ENCODE measurements at places on chromosomes 3 and 15.

DNA sequence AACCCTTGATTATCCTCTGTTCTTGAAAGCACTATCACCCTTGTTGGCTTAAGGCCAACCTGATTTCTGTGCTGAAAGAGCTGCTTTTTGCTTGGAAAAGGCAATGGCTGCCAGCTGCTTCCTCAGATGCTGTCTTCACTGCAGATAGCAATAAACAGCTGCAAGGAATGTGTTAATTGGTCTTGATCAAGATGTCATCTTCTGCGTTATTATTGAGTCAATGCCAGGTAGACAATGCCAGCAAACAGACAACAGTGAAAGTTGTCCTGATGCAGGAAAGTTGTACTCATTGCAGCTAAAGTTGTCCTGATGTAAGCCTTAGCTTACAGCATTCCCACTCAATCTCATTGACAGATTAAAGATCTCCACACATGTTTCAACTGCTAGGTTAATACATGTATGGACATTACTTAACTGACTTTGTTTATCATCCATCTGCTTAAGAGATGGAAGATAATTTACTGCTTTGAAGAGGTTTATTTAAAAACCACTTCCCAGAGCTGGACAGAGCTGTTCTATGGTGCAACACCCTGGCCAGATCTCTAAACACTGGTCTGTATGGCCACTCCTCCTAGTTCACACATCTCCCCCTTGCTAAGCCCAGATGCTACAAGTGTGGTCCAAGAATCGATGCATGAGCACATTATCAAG is 251.0 kb upstream of the MCTP2 start:
- DNase-seq, result no peak

DNA sequence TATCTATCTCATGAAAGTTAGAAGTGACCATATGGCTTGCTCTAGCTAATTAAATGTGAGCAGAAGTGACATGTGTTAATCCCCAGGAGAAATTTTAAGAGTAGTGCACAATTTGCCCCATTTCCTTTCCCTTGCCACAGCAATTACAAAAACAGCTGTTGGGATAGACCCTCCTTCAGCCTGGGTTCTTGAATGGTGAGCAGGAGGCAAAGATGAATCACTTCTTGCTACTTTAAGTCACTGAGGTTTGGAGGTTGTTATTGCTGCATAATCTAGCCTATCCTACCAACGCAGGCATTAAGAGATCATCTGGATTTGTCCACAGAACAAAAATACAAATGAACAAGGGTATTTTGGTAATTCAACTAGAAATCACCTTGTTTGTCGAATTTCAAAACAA is 51.7 kb upstream of the CAPN7 start:
- DNase-seq, result no peak

GRCh38 chr3:70737666-70738290 is 425.3 kb upstream of the MDFIC2 start:
- no peak for DNase-seq

- DNase-seq, result no peak
These were observed 23.8 kb downstream of the SEMA6D start for GRCh38 chr15:47741082-47741481.

- no peak for DNase-seq
These were observed 8.0 kb upstream of the CBLB start for GRCh38 chr3:105876780-105877327.

DNA sequence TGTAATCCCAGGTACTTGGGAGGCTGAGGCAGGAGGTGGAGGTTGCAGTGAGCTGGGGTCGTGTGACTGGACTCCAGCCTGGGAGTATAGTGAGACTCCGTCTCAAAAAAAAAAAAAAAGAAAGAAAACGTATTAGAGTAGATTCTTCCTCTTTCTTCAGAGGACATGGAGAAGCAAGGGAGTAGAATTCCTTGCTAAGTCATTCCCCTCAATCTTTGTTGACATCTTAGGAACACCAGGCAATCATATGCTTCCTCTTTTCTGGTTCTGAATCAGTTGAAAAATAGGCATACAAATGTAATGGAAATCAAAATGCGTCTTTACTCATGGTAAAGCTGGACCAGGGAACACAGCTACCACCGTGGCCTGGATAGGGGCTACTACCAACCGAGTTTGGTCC is 38.3 kb upstream of the ATOSA start:
- DNase-seq, result no peak

GRCh38 chr3:48538451-48538850 is 18.2 kb downstream of the PFKFB4 start:
- DNase-seq, result no peak

DNA sequence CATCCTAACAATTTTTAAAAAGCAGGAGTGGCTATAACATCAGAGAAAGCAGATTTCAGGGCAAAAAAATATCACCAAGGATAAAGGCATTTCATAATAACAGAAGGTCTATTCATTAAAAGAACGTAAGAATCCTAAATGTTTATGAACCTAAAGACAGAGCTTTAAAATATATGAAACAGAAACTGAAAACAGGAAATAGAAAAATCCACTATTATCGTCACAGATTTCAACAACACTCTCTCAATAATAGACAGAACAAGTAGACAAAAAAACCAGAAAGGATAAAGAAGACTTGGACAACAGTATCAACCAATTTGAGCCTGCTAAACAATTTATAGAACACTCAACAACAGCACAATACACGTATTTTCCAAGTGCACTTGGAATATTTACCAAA is 71.4 kb downstream of the FBXL22 start:
- no peak for DNase-seq

GRCh38 chr3:107068980-107069379 is 308.3 kb upstream of the CCDC54 start:
- DNase-seq, result no peak

GRCh38 chr15:74442604-74443003 is 8.8 kb upstream of the SEMA7A start:
- DNase-seq, result no peak

DNA sequence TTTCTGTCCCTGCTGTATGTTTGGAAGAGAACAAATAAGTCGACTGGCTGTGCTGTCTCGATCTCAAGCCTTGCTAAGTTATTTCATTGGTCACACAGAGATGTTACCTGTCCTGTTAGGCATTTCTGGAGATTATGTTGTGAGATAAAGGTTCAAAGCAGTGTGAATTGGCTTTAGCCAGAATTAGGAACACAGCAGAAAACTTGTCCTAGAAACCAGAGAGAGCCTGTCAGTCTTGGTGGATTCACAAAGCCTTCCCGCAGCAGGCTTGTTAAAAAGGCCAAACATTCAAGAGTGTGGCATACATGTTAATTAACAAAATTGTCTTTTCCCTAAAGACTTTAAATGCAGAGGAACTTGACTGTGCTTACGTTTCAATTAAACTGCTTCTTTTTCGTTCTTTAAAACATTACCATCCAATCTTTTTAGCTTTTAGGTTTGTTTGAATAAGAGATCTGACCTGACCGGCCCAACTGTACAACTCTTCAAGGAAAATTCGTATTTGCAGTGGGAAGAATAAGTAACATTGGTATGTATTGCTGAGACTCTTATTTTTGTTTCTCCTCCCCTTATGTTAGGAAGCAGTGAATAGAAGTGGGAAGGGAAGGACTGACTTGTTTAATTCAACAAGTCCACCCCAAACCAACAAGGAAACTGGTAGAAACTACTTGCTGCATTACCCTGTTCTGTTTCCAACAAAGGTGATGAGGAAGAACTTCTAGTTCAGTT is 25.2 kb downstream of the ABHD2 start:
- no peak for DNase-seq

- no peak for DNase-seq
These were observed 21.4 kb downstream of the CCDC12 start for GRCh38 chr3:46955157-46955556.

GRCh38 chr15:37134699-37135131 is 34.4 kb upstream of the MEIS2 start:
- no peak for DNase-seq

DNA sequence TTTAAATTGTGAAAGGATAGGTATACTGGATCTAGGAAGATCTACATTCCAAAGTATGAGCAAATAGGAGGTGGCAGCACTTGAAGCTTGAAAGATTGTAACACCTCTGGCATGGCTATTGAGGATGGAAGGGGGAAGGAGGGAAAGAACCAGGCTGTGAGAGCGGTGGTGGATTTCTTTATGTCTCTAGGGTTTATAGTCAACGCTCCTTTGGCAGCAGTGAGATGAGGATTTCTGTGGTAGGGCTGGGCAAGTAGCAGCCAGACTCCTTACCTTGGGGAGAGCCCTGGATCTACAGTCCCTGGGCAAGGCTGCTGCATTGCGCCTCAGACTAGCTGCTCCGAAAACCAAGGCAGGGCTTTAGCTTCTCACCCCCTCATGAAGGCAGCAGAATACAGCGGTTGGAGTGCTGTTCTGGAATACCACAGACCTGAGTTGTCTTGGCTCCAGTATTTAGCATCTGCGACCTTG is 53.2 kb downstream of the MEF2A start:
- DNase-seq, result no peak

- no peak for DNase-seq
These were observed 160.6 kb upstream of the CHRM5 start for GRCh38 chr15:33807665-33808064.

- no peak for DNase-seq
These were observed 78.2 kb downstream of the DGKG start for GRCh38 chr3:186283651-186284348.

DNA sequence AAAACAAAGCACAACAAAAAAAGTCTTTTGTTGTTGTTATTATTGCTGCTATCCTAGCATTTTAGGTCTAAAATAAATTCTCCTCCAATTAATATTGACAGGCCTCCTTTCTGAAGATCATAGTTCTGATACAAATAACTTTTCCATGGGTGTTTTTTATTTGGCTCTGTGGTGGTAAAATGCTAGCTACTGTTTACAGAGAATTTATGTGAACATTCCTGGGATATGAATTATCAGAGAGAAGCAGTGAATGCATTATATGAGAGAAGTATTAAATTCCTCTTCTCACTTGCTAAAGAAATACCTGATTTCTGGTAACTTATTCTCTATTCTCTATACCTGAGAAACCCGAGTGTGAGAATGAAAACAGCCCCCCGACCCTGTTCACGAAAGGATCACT is 57.5 kb upstream of the TMCO5A start:
- no peak for DNase-seq

GRCh38 chr3:100868894-100869293 is 124.3 kb downstream of the ABI3BP start:
- DNase-seq, result no peak

DNA sequence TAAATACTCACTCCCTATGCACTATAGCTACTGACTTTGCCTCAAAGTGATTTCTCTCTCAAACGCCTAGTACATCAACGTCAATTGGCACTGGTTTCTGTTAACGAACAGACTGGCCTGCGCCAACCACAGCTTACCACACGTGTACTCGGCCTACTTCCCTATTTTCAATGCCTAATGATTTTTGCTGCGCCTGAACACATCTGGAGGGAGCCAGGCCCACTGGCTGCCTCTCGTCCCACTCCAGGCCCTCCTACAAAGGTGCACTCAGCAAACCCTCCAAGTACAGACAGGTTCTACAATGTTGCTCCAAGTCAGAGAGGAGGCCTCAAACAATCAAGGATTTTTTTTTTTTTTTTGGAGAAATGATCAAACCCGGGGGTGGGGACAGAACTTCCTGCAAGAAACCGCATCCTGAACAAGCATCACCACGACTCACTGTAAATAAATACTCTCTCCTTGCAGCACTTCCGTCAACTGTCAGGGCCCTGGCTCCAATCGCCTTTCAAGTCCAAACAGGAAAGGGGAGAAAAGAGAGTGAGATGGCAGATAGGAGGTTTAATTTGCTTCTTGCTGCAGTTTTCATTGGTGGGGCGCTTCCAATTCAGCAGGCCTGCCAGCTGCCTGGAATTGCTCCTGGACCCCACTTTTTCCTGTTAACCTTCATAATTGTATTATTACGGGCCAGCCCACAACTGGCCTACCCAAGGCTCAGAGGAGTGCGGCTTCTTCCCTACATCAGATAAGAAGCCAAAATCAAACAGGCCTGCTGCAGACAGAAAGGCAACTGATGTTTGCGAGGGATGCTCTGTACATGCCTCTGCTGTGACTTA is 139.3 kb downstream of the FOXP1 start:
- peak; percentile 79 for DNase-seq

GRCh38 chr3:131386429-131387165 is 5.0 kb downstream of the NUDT16 start:
- DNase-seq, result no peak

DNA sequence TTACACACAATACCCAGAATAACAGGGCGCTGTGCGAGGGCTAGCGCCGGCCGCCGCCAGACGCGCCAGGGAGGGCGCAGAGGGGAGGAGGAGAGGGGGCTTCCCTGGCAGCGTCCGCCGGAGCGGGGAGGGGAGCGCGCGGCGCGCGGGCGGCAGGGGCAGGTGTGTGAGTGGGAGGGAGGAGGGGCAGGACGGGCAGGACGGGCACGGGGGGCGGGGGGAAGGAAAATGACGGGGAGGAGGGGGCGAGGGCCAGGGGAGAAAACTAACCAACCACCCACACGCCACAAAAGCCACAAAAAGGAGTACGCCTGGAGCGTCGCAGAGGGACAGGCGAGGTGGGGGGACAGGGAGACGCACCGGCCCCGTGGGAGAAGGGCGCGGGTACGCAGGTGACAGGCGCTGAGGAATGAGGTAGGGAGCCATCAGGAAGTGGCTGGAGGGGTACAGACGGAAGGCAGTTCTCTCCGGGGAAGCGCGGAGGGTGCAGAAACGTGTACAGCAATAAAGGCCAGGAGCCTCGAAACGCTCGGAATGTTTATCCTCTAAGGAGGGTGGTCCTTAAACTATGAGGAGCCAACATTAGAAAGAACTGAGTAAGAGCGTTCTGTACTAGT is 610 bp upstream of the SATB1 start:
- DNase-seq, result peak; percentile 80

DNA sequence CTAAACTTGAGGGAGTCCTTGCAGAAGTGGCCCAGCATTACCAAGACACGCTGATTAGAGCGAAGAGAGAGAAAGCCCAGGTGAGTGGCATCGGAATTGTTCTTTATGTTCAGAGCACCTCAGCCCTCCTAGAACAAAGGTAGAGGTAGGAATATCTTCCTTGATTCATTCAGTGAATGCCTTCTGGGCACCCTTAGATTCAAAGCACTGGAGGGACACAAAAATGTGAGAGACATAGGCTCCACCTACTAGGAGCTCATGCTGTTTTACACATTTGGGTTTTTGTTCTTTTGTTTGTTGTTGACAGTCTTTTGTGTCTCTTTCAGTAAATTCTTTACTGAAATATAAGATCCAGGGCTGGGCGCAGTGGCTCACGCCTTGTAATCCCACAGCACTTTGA is 68.2 kb downstream of the IQGAP1 start:
- no peak for DNase-seq

- DNase-seq, result no peak
These were observed 74.1 kb downstream of the MESD start for GRCh38 chr15:80915472-80915871.

DNA sequence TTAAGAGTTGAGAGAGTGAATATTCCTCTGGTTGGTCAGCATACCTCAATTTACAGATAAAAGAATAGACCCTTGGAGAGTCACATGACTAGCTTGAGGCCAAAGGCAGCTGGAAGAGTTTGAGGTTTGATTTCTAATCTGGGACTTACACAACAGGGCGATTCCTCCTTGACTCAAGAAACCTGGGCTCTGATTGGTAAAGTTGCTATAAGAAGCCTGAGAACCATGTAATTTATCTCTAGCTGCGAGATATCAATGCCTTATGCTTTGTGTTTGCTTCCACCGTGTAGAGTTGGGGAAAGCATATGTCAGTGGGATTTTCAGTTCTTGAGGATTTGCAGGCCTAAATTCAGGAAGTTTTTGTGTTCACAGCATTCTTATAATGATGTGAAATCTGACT is 206.0 kb downstream of the KLHL25 start:
- no peak for DNase-seq

GRCh38 chr3:141920701-141921100 is 44.3 kb downstream of the ATP1B3 start:
- DNase-seq, result no peak

GRCh38 chr3:190533511-190534281 is 19.8 kb downstream of the IL1RAP start:
- DNase-seq, result no peak
